ENCODE measurements at places on chromosomes 13 and 19.

- DNase-seq, result no peak
Observed at GRCh38 chr13:103246581-103247200, 180.5 kb upstream of the SLC10A2 start.

GRCh38 chr13:35210261-35210660 lies 266.2 kb downstream of the MAB21L1 start:
- DNase-seq, result no peak

GRCh38 chr13:29964181-29964845 lies 113.9 kb upstream of the UBL3 start:
- no peak for DNase-seq

GRCh38 chr19:38120471-38121025 lies 103.5 kb downstream of the DPF1 start:
- DNase-seq, result peak; percentile 97

- no peak for DNase-seq
Observed at GRCh38 chr13:97165502-97166425, 56.4 kb upstream of the MBNL2 start.

DNA sequence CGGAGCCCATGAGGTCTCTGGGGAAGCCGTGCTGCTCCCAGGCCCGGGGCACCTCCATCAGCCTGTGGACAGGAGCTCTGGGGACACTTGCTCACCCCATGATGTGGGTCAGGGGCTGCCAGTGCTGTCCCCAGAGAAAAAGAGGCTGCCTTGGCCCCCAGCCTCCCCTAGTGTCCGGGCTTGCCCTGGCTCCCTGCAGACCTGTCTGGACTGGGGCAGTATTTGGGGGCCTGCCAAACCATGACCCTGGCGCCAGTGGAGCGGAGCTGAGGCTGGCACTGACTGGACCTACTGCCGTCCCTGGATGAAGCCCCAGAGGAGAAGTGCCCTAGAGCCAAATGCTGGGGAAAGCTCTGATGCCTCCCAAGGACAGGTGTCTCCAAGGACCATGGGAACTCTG lies 30.4 kb downstream of the ELAVL1 start:
- no peak for DNase-seq

- peak; percentile 71 for DNase-seq
Observed at GRCh38 chr19:46265217-46265828, 31.5 kb upstream of the HIF3A start.

DNA sequence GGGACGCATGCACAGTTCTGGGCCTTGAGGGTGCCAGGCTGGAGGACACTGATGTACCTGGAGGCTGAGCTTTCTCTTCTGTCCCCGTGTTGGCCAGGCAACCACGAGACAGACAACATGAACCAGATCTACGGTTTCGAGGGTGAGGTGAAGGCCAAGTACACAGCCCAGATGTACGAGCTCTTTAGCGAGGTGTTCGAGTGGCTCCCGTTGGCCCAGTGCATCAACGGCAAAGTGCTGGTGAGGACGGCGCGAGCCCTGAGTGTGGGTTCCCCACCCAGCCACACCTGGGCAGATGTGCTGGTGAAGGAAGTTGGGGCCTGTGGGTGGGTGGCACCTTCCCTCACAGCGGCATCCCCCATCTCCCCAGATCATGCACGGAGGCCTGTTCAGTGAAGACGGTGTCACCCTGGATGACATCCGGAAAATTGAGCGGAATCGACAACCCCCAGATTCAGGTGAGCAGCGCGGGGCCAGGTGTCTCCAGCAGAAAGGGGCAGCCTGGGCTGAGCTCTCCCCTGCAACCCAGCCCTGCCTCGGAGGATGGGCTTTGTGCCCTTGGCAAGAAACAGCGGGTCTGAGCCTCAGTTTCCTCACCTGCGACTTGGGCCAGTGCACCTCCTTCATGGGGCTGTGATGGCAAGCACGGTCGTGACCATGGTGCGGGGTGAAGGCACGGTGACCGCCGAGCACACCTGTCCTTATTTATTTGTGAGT lies 26.2 kb downstream of the CCDC8 start:
- DNase-seq, result no peak

- DNase-seq, result no peak
Observed at GRCh38 chr13:94173312-94173854, 306.1 kb downstream of the DCT start.

GRCh38 chr19:15358918-15359317 lies 20.7 kb downstream of the AKAP8 start:
- no peak for DNase-seq

DNA sequence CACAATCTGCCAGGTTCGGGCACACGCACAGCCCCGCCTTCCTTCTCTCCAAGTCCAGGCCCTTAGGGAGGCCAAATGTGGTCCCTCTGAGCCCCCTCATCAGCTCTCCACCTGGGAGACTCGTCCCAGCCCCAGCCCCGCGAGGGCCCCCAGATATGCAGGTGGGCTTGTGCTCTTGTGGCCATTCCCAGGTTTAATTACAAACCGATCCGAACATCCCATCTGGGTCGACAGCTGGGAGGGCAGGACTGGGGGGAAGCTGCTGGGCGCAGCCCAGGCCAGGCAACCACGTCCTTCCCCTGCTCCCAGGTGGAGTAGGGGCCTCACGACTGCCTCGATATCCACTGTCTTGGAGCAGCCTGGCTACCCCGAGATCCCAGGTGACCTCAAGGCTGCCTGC lies 7.5 kb upstream of the C2CD4C start:
- DNase-seq, result no peak

DNA sequence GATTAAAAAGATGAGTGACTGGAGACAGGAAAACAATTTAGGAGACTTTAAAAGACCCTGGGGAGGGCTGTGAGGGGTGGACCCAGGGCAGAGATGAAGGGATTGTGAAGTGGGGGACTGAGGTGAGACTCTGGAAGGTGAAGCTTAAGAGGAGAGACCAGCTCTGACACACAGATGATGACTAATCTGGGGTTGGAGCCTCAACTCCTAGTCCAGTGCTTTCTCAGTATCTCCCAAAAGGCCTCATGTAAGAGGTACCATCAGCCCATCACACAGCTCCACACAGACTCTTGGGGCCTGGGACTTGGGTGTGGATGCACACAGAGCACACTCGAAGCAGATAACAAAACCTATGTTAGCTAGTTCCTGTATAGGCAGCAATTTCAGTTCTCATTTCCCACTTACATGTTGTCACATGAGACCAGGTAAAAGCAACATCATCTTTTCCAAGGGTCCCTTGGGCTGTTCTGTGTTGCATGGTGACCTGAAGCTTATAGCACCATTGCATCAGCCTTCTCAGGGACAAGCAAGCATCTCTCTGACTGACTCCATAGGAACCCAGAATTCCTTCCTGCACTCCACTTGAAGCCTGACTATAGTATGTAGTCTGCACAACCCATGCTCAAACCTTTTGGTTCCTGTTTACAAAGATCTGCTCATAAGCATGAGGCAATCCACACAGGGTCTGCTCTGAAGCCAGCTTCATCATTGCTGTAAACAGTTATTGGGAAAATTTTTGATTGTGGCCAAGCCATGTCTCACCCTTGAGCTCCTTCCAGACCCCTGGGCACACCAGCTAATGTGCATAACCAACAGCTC lies 88.6 kb upstream of the MYCBP2 start:
- no peak for DNase-seq

GRCh38 chr19:30855442-30855841 lies 483.3 kb downstream of the ZNF536 start:
- no peak for DNase-seq

DNA sequence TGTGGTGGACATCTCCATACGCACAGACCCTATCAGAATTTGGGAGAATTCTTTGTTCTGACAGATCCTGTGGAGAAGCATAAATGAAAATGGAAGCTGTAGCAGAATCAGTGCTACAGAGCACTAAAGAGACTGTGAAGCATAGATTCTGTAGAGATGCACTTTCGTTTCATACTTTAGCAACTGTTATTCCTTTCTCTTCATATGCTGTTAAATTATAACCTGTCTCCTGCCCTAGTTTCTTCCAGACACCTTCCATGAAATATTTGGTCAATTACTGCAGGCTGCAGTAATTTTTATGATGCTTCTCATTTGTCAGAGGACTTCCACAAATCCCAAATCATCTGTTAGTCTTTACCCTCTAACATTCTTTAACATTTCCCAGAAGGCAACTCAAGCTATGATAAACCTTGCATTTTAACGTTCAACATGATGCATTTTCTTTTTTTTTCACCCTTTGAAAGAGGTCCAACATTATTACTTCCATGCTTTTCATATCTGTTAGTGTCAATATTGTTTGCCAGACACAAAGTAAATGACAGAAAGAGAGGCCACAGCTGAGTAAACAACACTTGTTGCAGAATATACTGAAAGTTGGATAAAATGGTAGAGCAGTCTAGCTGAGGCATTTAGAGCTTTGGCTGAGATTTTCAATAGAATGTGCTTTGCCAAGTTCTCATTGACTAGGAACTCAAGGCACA lies 412.7 kb downstream of the LMO7 start:
- DNase-seq, result no peak

DNA sequence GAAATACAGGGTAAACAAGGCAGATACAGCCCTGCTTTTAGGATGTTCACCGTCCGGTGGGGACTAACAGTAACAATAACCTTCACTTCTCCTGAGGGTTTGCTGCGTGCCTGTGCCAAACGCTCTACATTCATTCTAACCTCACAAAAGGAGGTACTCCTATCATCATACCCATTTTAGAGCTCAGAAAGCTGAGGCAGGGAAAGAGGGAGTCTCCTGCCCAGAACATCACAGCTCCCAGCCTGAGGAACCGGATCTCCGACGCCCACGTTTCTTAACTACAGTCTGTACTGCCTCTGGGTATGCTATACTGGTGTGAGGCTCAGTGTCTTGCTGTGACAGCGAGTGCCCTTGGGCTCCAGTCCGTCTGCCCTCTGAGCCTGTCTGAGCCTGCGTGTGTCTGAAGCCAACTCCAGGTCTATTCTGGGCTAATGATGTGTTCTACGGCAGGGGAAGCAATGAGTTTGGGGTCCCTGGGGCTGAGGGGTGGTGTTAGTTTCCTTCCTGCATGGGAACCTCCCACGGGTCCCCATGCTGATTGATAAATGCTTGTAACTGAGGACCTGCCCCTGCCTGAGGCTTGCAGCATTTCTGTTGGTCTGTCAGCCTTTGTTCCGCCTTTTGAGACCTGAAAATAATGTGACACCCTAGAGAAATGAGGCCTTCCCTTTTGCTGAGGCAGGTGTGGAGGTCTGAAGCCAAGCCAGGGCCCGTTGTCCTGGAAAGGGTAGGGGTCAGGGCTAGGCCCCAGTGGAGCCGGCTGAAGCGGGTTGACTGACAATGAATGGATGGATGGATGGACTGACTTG lies 4.9 kb downstream of the LIPE start:
- DNase-seq, result no peak

Data from hematopoietic multipotent progenitor cell treated with erythropoietin and hydrocortisone succinate and interleukin-3 and kit ligand, for 8 days (in vitro differentiated cells).